ENCODE measurements at places on chromosomes 11 and 22. TPM values are rescaled to one million over a fixed set of nuclear protein-coding genes. Genes with fewer than 3 reads are reported as not detected.

- DNase-seq: no peak
These were observed 79.4 kb downstream of the RBFOX2 start for GRCh38 chr22:35949243-35949642.

- DNase-seq: no peak
These were observed 345.8 kb downstream of the BRD1 start for GRCh38 chr22:49481659-49482399.

Gene SLCO2B1
- 144 TPM for total RNA-seq

Gene MS4A15
- total RNA-seq: not detected
